Ovary (tissue), 10 donors: ENCODE measurements at places on chromosomes 2 and 18.

DNA sequence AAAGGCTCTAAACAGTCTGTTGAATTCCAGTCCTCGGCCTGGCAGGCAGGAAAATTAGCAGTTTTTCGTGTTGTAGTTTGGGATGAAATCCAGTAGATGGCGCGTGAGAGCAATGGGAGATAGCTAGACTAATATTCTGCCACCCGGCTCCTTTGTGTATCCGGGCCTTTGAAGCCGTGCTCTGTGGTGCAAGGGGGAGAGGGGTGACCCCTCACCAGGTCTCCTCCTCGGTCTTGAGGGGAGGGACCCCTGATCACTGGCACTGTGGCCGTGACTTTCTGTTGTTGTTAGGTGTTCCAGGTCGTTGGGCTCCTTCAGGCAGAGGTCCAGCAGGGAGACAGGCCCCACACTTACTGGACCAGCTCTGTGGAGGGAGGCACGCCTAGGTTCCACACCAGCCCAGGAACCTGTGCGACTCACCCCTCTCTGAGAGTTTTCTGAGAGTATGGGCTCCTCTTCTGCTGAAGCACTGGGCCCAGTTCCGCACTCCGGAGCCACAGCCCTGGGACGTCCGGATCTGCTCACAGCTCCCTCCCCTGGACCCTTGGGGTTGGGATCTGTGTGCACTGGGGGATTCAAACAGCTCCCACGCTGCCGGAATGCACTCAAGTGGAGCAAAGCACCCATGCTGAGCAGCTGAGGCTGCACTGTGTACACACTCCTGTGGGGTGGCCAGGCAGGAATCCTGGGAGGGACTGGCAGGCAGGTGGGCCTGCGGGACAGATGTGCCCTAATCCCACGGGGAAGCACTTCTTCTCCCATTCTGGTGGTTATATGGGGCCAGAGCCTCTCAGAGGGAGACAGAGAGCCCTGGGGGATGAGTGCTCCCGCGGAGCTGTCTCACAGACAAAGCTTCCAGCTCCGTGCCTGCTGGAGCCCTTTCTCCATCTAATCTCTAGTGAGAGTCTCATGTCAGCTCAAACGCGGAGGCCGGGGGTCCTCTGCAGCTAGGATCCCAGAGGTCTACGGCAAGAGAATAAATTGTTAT, 8.8 kb downstream of the GKN2 start:
- no peaks in the 10 kb centered on the region for H3K36me3 ChIP-seq
- H3K4me1 ChIP-seq = no peaks in the 10 kb centered on the region
- H3K4me3 ChIP-seq = no peak overlapping the region
- no peaks in the 10 kb centered on the region for H3K27me3 ChIP-seq
- H3K27ac ChIP-seq = no peak overlapping the region

DNA sequence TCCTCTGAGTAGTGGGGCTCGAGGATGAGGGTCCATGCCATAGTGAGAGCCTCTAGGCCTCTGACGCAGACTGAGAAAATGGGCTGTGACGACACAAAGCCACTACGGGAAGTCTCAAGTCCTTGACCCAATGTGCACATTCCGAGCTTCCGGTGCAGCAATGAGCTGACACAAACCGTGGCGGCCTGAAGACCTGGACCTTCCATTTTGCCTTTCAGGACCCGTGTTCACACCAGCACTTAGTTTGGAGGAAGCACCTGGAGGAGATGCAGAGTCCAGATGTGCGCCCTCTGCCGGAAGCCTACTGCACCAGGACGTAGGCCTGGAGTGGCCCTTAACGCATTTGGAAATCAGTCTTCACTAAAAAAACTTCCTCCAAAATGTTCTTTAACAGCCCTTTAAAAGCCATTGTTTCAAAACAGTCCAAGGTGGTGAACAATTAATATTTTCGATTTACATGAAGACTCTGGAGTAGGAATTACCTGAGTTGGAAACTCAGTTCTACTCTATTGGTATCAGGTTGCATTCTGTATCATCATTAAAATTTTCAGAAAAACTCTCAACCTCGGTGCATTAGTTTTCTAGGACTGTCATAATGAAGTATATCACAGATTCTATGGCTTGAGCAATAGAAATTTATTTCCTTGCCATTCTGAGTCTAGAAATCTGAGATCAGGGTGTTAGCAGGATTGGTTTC, 33.9 kb downstream of the BMP10 start:
- no peak overlapping the region for H3K4me3 ChIP-seq
- no peak for DNase-seq
- no peaks in the 10 kb centered on the region for H3K27me3 ChIP-seq

DNA sequence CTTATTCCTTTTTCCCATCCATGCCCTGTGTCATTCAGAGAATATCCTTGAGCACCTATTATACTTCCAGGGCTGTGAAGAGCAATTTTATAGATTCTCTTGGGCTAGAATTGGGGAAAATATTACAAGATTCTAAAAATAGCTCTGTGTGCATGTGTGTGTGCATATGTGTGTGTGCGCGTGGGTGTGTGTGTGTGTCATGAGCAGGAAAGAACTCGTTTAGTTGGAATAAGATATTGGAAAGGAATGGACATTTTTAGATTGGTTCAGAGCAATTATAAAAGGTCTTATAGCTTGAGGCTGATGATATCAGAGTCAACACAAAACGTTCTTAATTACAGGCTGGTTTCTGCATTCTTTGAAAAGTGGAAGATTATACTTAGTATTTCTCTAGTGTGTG, 212.1 kb upstream of the COPS8 start:
- H3K4me3 ChIP-seq = no peak overlapping the region
- H3K4me1 ChIP-seq = no peaks in the 10 kb centered on the region
- DNase-seq = no peak
- H3K27me3 ChIP-seq = no peaks in the 10 kb centered on the region
- no peak overlapping the region for H3K27ac ChIP-seq

GRCh38 chr18:36130039-36130831, 536 bp downstream of the ELP2 start:
- peak overlapping the region; percentile 79 for H3K4me3 ChIP-seq
- no peaks in the 10 kb centered on the region for H3K36me3 ChIP-seq
- DNase-seq = no peak
- H3K27me3 ChIP-seq = no peaks in the 10 kb centered on the region
- peaks cover 15% of the 10 kb centered on the region for H3K4me1 ChIP-seq

- no peaks in the 10 kb centered on the region for H3K27me3 ChIP-seq
- H3K27ac ChIP-seq = no peak overlapping the region
- H3K4me1 ChIP-seq = no peaks in the 10 kb centered on the region
- DNase-seq = no peak
- no peaks in the 10 kb centered on the region for H3K36me3 ChIP-seq
Observed at GRCh38 chr2:161077367-161078210, 82.6 kb upstream of the TANK start.

DNA sequence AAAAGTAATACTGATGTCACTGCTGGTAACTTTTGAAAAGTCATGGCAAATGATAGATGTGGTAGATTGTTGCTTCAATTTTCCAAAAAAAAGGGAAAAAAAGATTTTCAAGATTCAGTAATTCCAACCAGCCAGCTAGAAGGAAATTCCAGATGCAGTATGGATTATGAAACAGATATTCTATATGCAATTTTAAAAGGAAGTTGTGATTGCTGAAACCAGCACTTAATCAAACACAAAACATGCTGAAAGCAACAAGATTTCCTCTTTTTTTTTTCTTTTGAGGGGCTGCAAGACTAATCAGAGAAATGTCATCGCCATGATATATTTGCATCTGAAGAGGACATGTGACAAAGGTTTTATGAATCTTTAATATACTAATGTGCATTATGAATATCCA, 5.1 kb upstream of the HNMT start:
- no peak overlapping the region for H3K27ac ChIP-seq
- H3K27me3 ChIP-seq = no peaks in the 10 kb centered on the region
- H3K4me1 ChIP-seq = peaks cover 3% of the 10 kb centered on the region
- no peaks in the 10 kb centered on the region for H3K36me3 ChIP-seq
- H3K4me3 ChIP-seq = no peak overlapping the region

DNA sequence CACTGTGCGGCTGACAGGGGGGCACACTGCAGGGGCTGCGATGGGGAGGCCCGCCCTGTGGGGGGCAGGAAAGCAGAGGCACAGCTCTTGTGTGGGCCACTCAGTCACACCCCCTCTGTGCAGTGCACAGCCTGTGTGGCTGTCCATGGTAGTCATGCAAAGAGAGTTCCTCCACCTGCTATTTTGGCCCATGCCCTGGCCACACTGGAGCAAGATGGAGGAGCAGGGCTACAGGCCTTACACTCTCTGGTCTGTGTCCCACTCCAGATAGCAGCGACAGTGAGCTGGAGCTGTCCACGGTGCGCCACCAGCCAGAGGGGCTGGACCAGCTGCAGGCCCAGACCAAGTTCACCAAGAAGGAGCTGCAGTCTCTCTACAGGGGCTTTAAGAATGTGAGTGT, 28.5 kb upstream of the FAHD2A start:
- peak; percentile 26 for DNase-seq
- H3K4me1 ChIP-seq = no peaks in the 10 kb centered on the region
- no peaks in the 10 kb centered on the region for H3K36me3 ChIP-seq
- H3K4me3 ChIP-seq = no peak overlapping the region
- no peak overlapping the region for H3K27ac ChIP-seq

GRCh38 chr2:77034445-77034844, 487.7 kb downstream of the LRRTM4 start:
- H3K27ac ChIP-seq = no peak overlapping the region
- DNase-seq = no peak
- no peaks in the 10 kb centered on the region for H3K4me1 ChIP-seq
- H3K36me3 ChIP-seq = no peaks in the 10 kb centered on the region

GRCh38 chr2:224724331-224724730, 8.2 kb upstream of the CCDC195 start:
- no peak overlapping the region for H3K4me3 ChIP-seq
- no peaks in the 10 kb centered on the region for H3K27me3 ChIP-seq

- no peaks in the 10 kb centered on the region for H3K4me1 ChIP-seq
- no peaks in the 10 kb centered on the region for H3K36me3 ChIP-seq
- no peak for DNase-seq
- H3K27me3 ChIP-seq = no peaks in the 10 kb centered on the region
- no peak overlapping the region for H3K27ac ChIP-seq
- H3K4me3 ChIP-seq = no peak overlapping the region
Observed at GRCh38 chr2:195531754-195532153, 125.3 kb upstream of the SLC39A10 start.

- no peaks in the 10 kb centered on the region for H3K36me3 ChIP-seq
- no peaks in the 10 kb centered on the region for H3K27me3 ChIP-seq
- no peak for DNase-seq
- no peak overlapping the region for H3K27ac ChIP-seq
- H3K4me1 ChIP-seq = peaks cover 2% of the 10 kb centered on the region
- H3K4me3 ChIP-seq = no peak overlapping the region
Observed at GRCh38 chr2:217666338-217666737, 336.5 kb downstream of the TNS1 start.

- H3K36me3 ChIP-seq = no peaks in the 10 kb centered on the region
- no peaks in the 10 kb centered on the region for H3K27me3 ChIP-seq
- DNase-seq = no peak
- no peak overlapping the region for H3K4me3 ChIP-seq
- no peaks in the 10 kb centered on the region for H3K4me1 ChIP-seq
- no peak overlapping the region for H3K27ac ChIP-seq
Observed at GRCh38 chr18:33828949-33829348, 250.9 kb downstream of the ASXL3 start.

DNA sequence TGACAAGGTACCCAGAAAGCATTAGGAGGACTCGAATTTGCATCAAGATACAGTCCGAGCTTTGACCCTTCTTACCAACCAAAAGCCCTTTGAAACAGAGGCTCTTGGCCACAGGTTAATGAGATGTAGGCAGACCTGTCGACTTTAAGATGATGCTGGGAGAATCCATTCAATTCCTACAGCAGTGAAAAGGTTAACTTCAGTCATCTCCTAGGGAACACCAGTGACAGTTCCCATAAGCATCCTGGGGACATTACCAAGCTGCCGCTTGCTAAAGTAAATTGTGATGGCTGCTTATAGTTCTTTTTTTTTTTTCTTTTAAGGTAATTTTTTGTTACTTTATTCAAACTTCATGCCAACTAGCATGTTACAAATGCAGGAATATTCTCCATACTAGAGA, 379.3 kb downstream of the SOX11 start:
- H3K27ac ChIP-seq = no peak overlapping the region
- no peaks in the 10 kb centered on the region for H3K36me3 ChIP-seq
- no peak overlapping the region for H3K4me3 ChIP-seq

DNA sequence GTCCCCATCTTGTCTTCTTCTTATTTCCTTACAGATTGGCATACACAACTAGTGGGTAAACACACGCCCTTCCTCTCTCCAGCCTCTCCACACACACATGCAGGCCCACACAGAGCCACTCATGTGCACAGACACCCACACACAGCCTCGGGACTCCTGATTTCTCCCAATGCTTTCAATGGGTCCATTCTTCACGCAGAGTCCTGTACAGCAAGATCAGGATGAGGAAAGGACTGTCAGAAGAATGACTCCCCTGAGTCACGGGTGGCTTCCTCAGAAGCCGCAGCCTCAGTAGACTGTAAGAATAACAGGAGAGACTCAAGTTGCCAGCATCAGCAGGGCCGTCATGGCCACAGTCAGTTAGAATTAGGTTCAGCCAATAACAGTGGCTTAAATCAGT, 109.1 kb upstream of the GLI2 start:
- no peaks in the 10 kb centered on the region for H3K27me3 ChIP-seq
- no peaks in the 10 kb centered on the region for H3K4me1 ChIP-seq
- H3K36me3 ChIP-seq = no peaks in the 10 kb centered on the region
- H3K27ac ChIP-seq = no peak overlapping the region
- H3K4me3 ChIP-seq = no peak overlapping the region

DNA sequence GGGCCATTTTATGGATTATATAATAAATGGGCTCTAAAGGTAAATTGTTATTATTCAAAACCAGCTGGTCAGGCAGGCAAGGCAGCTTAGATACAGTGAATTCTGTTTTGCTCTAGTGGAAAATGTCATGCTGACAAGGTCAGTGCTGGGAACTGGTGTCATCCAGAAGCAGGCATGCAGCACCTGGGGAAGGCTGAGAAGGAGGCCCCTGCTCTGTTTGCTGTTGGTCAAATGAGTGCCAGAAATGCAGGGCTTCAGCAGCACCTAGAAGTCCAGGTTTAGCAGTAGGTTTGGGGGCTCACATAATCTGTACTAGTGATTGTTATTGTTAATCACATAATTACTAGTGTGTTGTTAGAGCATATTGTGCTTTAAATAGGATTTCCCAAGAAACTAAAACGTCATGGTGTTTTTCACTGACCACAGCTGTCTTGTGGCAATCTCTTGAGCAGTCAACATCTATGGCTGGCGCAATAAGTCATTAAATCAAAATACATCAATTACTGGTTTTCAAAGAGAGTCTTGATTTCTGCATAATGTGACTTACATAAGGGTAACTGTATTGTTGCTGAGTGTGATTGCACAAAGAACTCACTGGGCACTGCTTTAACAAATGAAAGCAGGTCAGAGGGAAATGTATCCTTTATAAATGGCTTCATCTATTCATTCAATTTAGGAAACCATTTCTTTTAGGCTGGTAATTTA, 99.1 kb downstream of the MYO3B start:
- no peaks in the 10 kb centered on the region for H3K27me3 ChIP-seq
- no peak overlapping the region for H3K27ac ChIP-seq
- no peak for DNase-seq
- H3K4me3 ChIP-seq = no peak overlapping the region
- no peaks in the 10 kb centered on the region for H3K4me1 ChIP-seq
